ENCODE measurements at places on chromosomes 13 and 19. TPM values are rescaled to one million over a fixed set of nuclear protein-coding genes. Genes with fewer than 3 reads are reported as not detected.
A peak's percentile ranks its signal among the peaks of the same experiment; 100 is the strongest.

TFPT gene
- 21.1 TPM for total RNA-seq

CD37 gene
- total RNA-seq: not detected

ZNF429 gene
- total RNA-seq: 31.7 TPM

ZNF558 gene
- 52.6 TPM for total RNA-seq

SLC10A2 gene
- not detected for total RNA-seq

SNRPA gene
- 126 TPM for total RNA-seq

GRCh38 chr19:35555301-35556005 lies 8.0 kb downstream of the ATP4A start:
- DNase-seq: no peak
- H3K4me1 ChIP-seq: no peaks in the 10 kb centered on the region
- peaks cover 63% of the 10 kb centered on the region for H3K27me3 ChIP-seq
- H3K36me3 ChIP-seq: no peaks in the 10 kb centered on the region

DNA sequence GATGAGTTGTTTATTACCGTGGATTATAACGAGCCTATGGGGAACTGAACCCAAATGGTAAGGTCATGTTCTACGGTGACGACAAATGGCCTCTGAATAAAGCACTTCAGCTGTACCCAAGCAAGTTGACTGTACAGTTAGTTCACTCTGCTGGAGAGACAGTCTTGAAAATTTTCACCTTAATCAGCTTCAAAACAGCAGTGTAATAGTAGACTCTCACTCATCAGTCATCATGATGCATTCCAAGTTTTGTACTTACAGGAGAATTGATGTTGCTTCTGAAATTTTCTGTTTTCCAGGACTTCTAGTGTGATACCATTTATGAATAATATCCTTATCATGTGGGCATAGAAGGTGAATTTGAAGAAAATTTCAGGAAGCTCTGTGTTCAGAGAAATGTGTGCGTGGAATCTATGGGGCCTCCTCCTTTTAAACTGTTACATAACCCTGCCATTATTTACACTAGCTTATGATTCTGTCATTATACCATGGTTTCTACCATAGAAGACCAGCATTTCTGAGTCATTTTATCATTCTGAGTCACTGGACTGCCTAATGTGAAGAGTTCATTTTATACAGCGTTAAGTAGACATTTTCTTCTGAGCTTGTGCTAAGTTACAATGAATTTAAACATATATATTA lies 96.9 kb downstream of the WDFY2 start:
- H3K36me3 ChIP-seq: no peaks in the 10 kb centered on the region
- no peaks in the 10 kb centered on the region for H3K27me3 ChIP-seq
- H3K27ac ChIP-seq: no peak overlapping the region

DNA sequence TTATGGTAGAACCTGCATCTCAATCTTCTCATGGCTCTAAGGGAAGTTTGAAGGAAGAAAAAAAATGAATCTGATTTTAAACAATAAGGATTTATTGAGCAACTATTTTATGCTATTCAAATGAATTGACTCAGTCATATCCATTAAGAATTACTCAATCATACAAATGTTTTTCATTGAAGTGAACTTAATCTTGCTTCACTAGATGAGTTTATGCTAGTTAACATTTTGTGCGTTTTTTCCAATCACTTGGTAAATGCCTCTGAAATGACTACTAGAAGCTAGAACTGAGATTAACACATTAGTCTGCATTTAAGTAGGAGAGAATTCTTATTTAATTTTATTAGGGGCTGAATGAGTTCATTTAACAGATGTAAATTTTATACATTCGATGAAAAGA lies 25.2 kb downstream of the RXFP2 start:
- H3K27me3 ChIP-seq: no peaks in the 10 kb centered on the region
- H3K27ac ChIP-seq: no peak overlapping the region
- H3K4me1 ChIP-seq: no peaks in the 10 kb centered on the region
- H3K36me3 ChIP-seq: no peaks in the 10 kb centered on the region
- H3K4me3 ChIP-seq: no peak overlapping the region

DNA sequence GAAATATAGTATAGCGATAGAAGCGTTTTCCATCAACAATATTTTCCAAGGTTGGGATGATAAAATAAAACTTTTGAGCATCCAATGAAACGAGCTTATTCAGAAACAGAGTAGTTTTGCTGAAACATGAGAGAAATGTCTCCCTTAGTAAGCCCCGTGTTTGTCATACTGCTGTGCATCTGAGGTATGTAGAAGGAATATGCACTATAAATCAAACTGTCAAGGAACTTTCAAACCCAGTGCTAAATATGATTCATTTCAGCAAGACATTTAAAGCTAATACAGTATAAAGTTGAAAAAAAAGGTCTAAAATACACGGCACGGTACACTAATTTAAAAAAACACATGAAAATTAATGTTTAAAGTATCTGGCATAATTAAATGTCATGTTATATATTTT lies 546.2 kb downstream of the SLITRK5 start:
- H3K27ac ChIP-seq: no peak overlapping the region
- H3K4me1 ChIP-seq: no peaks in the 10 kb centered on the region
- DNase-seq: no peak
- H3K36me3 ChIP-seq: no peaks in the 10 kb centered on the region
- H3K4me3 ChIP-seq: no peak overlapping the region

DNA sequence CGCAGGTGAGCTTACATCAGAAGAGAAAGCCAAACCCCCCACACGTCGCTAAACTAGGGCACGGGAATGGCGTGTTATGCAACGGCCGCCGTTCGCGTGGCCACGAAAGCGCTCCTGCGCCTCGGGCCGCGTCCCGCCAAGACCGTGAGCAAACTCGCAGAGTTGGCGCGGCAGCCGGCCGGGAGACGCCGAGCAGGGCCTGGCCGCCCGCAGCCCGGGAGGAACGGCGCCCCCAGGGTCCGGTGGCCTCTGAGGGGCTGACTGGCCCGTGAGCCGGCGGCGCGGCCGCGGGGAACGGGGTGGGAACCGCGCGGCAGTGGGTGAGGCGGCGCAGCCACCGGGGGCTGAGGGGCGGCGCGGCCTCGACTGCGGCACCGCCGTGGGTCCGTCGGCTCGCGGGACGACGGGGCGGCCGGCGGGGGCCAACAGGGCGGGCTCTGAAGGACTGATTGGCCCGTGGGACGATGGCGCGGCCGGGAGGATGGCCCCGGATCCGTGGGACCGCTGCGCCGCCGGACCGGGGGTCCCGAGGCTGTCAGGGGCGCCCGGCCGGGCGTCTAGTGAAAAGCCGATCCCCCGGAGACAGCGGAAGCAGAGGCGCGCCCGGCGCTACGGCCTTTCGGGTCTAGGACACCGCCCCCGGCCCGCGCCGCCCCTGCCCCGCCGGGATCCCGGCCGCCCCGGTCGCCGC lies 903 bp downstream of the LATS2 start:
- H3K36me3 ChIP-seq: no peaks in the 10 kb centered on the region
- peak; percentile 39 for DNase-seq
- peak overlapping the region; percentile 91 for H3K27ac ChIP-seq
- H3K27me3 ChIP-seq: no peaks in the 10 kb centered on the region

DNA sequence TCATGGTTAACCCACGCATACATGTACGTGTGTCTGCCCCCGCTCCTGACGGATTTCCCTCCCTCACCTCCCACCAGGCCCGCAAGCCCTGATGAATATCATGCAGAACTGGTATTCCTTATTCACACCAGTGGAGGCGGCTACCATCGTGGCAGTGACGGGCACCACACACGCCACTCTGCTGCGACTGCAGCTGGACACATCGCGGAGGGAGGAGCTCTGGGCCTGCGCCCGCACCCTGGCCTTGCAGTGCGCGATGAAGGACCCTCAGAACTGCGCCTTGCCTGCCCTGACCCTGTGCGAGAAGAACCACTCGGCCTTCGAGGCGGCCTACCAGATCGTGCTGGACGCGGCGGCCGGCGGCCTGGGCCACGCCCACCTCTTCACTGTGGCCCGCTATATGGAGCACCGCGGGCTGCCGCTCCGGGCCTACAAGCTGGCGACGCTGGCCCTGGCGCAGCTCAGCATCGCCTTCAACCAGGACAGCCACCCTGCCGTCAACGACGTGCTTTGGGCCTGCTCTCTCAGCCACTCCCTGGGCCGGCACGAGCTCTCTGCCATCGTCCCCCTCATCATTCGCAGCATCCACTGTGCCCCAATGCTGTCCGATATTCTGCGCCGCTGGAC lies 35.0 kb downstream of the ZSWIM4 start:
- H3K4me3 ChIP-seq: no peak overlapping the region
- no peak for DNase-seq
- peaks cover 26% of the 10 kb centered on the region for H3K36me3 ChIP-seq
- H3K27ac ChIP-seq: no peak overlapping the region
- no peaks in the 10 kb centered on the region for H3K27me3 ChIP-seq

GRCh38 chr13:110265682-110266430 lies 41.1 kb downstream of the COL4A1 start:
- H3K4me3 ChIP-seq: no peak overlapping the region
- H3K36me3 ChIP-seq: no peaks in the 10 kb centered on the region
- DNase-seq: no peak
- no peaks in the 10 kb centered on the region for H3K27me3 ChIP-seq
- H3K4me1 ChIP-seq: peaks cover 12% of the 10 kb centered on the region

GRCh38 chr13:110360598-110360997 lies 53.5 kb downstream of the COL4A2 start:
- no peaks in the 10 kb centered on the region for H3K27me3 ChIP-seq
- H3K4me3 ChIP-seq: no peak overlapping the region
- no peaks in the 10 kb centered on the region for H3K4me1 ChIP-seq
- no peak for DNase-seq

DNA sequence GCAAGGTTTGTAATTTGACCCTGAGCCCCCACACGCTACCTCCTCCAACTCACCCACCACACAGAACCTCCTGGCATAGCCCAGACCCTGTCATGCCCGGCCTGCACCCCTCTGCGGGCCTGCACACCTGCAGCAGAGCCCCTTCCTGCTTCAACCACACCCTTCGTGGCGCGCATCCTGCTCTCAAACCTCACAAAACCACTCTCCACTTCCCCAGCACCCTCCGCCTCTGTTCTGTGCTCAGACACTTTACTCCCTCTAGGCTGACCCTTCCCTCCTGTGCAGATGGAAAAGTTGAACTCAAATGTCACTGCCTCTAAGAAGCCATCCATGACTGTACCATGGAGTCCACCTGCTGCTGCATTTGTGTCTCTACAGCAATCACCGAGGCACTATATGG lies 28.5 kb downstream of the FAAP24 start:
- no peak overlapping the region for H3K27ac ChIP-seq
- H3K36me3 ChIP-seq: peaks cover 34% of the 10 kb centered on the region
- no peaks in the 10 kb centered on the region for H3K27me3 ChIP-seq
- H3K4me1 ChIP-seq: peaks cover 20% of the 10 kb centered on the region

DNA sequence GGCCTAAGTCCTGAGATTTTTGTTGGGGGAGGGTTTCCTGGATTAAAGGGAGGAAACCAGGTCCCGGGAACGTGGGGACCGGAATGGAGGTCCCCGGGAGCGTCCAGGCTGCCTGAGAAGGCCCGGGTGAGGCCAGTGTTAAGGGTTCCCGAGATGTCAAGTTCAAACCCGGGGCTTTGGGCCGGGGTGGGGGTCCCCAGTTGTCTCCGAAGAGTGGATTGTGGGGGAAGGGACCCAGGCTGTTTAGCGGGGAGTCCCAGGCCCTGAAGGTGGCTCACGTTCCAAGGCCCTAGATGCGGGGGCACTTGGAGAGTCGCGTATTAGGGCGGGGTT lies 262 bp downstream of the COX7A1 start:
- peaks cover 13% of the 10 kb centered on the region for H3K36me3 ChIP-seq
- no peak overlapping the region for H3K27ac ChIP-seq
- no peak for DNase-seq

- H3K27me3 ChIP-seq: peaks cover 42% of the 10 kb centered on the region
- H3K4me1 ChIP-seq: peaks cover 14% of the 10 kb centered on the region
- peak overlapping the region; percentile 59 for H3K4me3 ChIP-seq
- no peak overlapping the region for H3K27ac ChIP-seq
- peaks cover 11% of the 10 kb centered on the region for H3K36me3 ChIP-seq
Observed at GRCh38 chr19:3575949-3576673, 3.4 kb downstream of the HMG20B start.

DNA sequence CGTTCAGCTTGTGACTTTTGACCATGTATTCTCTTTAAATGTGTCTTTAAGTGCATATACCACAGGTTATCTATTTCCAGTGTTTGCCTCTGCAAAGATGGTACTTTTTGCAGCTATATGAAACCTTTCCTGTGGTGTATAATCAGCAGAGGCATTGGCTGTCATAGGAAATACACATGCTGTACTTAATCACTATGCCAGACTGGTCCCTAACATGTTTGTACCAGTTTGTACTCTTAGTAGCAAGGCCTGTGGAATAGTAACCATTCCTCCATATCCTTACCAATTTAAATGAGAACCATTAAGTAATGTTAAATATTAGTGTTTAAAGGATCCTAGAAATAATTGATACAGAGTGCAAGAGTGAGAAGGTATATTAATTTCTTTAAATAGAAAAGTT lies 69.8 kb downstream of the CDK8 start:
- DNase-seq: no peak
- H3K36me3 ChIP-seq: peaks cover 1% of the 10 kb centered on the region
- H3K27me3 ChIP-seq: no peaks in the 10 kb centered on the region
- peaks cover 15% of the 10 kb centered on the region for H3K4me1 ChIP-seq
- no peak overlapping the region for H3K27ac ChIP-seq

- no peaks in the 10 kb centered on the region for H3K27me3 ChIP-seq
- H3K27ac ChIP-seq: no peak overlapping the region
Observed at GRCh38 chr13:106987427-106987785, 419.5 kb upstream of the ARGLU1 start.

DNA sequence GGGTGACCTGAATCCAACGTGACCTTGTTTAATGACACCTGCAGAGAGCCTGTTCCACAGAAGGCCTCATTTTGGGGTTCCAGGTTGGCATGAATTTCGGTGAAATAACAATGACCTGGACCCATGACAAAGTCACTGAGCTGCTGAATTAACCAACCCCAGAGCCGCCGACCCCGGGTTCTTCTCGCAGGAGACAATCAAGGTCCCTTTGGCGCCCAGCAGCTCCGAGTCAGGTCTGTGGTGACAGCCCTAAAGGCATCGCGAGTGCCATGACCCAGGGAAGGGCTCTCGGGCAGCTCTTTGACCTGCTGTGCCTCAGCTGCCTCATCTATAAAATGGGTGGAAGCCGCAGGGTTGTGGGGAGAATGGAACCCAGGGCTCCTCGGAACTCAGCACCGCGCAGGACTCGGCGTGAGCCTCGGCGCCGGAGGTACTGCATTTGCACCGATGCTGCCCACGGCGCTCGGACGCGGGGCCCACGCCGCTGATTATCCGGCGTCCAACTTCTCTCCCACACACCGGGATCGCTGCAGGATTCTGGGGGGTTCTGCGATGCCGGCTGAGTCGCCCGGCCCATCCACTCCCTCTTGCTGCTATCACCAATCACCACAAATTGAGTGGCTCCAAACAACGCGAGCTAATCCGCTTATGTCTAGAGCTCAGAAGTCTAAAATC lies 5.7 kb downstream of the SHC2 start:
- H3K27ac ChIP-seq: no peak overlapping the region
- H3K4me1 ChIP-seq: peaks cover 4% of the 10 kb centered on the region
- DNase-seq: no peak
- no peak overlapping the region for H3K4me3 ChIP-seq
- no peaks in the 10 kb centered on the region for H3K27me3 ChIP-seq

- DNase-seq: peak; percentile 89
- peak overlapping the region; percentile 87 for H3K4me3 ChIP-seq
- H3K27me3 ChIP-seq: no peaks in the 10 kb centered on the region
- peaks cover 21% of the 10 kb centered on the region for H3K36me3 ChIP-seq
- peaks cover 37% of the 10 kb centered on the region for H3K4me1 ChIP-seq
Observed at GRCh38 chr13:44436589-44437337, 63.1 kb downstream of the SERP2 start.

- H3K36me3 ChIP-seq: no peaks in the 10 kb centered on the region
- no peak for DNase-seq
- no peaks in the 10 kb centered on the region for H3K27me3 ChIP-seq
- no peak overlapping the region for H3K27ac ChIP-seq
- H3K4me3 ChIP-seq: no peak overlapping the region
- peaks cover 3% of the 10 kb centered on the region for H3K4me1 ChIP-seq
Observed at GRCh38 chr19:19372656-19373416, 32.6 kb upstream of the GATAD2A start.
